Eye (tissue), 1 donor: ENCODE measurements at places on chromosomes 11 and 22.

DNA sequence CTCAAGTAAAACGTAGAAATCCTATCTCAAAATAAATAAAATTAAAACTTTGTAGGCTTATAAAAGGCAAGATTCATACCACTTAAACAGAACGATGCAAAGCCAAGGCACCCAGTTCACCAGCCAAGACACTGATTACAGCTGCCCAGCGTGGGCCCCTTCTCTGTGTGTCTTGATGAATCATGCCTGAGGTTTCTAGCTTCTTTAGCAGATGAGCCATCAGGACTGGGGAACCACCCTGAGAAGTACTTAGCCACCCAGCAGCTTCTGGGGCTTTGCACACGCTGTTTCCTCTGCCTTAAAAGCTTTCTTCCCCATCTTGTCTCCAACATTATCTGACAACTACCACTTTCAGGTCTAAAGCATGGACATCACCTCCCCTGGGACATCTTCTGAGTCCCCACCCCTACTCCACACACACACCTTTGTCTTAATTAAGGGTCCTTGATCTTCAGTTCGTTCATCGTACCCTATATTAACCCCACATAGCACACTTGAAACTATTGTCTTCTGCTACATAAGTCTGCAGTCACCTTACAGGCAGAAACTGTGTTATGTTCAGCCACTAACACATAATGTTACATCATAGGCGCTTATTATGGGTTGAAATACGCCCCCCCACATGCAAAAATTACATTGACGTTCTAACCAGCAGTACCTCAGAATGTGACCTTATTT lies 8.7 kb upstream of the LAYN start:
- DNase-seq = no peak

- no peak for DNase-seq
These were observed 1238.7 kb downstream of the BRD1 start for GRCh38 chr22:48588878-48589450.

- no peak for DNase-seq
These were observed 7.0 kb downstream of the ALDH3B1 start for GRCh38 chr11:68016904-68017817.

- DNase-seq = no peak
These were observed 61.4 kb downstream of the FAM83F start for GRCh38 chr22:40056154-40056553.

DNA sequence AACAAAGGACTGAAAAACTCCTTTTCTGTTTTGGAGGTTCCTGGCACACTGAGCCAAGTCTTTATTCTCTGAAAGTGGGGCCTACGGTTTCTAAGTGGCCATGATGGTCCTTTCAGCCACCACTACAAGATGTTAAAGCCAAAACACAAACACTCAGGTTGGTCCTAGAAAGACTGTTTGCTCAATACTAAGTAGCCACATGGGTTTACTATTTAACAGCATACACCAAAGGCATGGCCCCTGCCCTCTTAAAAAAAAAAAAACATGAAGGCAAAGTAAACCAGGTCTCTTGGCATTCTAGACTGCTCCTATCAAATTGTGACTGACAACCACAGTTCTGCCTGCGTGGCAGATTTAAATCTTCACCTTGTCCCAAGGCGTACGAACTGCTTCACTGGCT lies 123.6 kb upstream of the BID start:
- no peak for DNase-seq

DNA sequence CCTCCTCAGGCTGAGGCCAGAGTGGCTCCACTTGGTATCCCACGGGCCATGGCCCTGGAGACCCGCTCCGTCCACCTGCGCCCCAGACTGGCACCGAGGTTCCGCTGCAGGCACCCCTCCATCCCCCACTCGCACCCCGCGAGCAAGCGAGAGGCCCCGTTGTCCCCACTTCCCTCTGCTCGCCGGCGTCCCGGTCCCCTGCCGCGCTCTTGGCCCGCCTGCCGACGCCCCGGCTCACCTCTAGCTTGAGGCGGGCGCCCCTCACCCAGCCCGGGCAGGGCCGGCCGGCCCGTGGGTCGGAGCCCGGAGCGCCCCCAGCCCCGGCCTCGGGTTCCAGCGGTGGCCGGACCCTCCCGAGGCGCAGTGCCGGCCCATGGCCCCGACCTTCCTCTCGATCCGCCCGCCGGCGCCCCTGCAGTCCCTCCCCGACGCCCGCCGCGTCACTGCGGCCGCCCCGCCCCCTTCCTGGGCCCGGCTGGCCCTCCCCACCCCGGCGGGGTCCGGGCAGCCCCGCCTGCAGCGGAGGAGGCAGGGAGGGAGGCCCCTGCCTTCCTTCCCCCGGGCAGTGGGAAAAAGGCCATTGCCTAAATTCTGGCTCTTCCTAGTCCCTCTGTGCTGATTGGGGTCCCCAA lies at the start of gene PITPNM1:
PITPNM1 (minus strand) TSS at position 414 of the 632 bp plus-strand sequence. CDS start 1,183 bp downstream, outside the sequence.
- DNase-seq = peak; percentile 79

DNA sequence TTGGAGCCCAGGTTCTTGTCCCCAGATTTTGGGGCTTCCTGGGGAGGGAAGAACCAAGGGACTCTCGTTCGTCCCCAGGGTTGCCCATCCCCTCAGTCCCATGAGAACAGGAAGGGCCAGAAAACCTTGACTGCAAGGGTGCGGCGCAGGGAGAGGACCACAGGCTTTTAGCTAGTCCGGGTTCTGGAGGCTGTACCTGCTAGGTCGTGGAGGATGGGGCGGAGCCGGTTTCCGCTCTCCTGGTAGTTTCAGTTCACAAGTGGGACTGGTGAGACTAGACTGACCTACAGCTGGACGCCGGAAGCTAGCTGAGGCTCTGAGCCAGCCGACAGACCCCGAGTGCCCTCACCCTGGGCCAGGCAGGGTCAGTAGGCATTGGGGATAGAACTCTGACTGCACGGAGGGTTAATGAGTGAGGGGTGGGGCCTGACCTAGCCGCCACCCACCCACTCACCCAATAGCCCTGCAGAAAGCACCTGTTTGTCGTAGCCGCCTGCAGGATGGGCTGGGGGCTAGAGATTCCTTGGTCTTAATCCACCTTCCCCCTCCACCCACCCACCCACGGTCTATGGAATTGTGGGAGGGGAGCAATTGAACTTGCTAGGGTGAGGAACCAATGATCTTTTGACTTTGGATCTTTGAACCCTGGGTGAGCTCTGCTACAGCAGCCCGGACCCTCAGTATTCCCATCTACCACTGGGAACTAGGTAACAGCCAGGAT lies 1.5 kb downstream of the MAFF start:
- DNase-seq = peak; percentile 62

DNA sequence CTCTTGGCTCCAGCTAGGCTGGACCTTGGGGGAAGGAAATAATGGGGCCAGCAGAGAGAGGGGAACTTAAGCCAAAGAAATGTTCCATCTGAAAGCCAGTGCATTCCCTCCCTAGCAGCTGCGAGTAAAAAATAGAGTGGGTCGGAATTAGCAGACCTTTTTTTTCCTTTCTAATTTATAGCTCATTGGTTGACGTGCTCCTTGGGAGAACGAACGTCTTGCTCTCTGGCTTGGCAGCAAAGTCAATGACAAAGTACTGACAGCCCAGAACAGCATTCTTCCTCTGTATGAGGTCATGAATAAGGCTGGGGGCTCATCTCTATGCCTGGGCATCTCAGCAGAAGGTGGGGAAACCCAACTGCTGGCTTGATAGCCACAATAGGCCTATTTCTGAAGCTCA lies 65.0 kb downstream of the SEZ6L start:
- no peak for DNase-seq

DNA sequence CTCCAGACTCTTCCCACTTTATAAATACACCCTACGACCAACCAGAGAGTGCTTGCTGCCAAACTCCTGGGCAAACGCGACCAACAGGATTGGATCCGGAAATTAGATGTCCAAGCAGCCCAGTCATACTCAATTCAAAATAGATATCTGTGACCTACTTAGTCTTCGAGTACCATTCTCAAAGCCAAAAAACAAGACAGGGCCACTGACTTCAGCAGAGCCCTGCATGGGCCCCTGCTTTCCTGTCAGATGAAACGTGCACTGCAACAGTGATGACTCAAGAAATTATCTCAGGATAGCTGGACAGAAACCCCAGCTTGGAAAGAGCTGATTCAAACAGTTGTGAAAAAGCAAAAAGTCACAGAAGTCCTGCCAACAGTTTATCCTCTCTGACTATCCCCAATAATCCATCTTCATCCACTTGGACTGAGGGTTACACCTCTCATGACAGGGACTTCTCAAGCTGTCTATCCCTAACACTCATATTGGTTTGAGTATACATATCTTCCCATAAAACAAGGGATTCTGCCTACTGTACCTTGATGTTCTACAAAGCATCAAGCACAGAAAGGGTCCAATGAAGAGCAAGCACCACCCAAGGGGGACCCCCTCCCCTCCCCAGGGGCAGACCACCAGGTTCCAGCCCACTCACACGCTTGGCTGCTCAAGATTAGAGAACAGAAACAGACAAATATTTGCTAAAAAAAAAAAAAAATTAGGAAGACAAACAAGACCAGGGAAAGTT lies 17.4 kb downstream of the SMCO4 start:
- DNase-seq = no peak

- no peak for DNase-seq
These were observed 9.1 kb downstream of the PITPNM1 start for GRCh38 chr11:67496113-67496512.

- DNase-seq = peak; percentile 90
These were observed 555.3 kb downstream of the MIAT start for GRCh38 chr22:27212617-27213177.

DNA sequence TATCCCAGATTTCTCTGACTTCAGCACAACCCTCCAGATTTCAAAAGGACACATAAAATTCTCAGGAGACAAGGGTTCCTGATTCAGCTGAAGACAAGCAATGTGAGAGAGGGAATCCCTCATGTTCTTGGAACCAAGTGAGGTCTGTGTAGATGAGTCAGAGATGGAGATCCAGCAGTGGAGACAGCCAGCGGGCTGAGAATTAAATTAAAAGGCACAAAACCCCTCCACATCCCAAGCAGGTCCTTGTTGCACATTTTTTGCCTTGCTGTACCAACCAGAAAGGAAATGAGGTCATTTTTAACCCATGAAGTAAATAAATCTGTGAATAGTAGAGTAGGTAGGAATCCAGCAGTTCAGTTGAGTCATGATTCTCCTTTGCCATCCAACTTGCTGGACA lies 9.7 kb downstream of the MTNR1B start:
- no peak for DNase-seq

- no peak for DNase-seq
These were observed 429 bp downstream of the VEGFB start for GRCh38 chr11:64234647-64235379.

DNA sequence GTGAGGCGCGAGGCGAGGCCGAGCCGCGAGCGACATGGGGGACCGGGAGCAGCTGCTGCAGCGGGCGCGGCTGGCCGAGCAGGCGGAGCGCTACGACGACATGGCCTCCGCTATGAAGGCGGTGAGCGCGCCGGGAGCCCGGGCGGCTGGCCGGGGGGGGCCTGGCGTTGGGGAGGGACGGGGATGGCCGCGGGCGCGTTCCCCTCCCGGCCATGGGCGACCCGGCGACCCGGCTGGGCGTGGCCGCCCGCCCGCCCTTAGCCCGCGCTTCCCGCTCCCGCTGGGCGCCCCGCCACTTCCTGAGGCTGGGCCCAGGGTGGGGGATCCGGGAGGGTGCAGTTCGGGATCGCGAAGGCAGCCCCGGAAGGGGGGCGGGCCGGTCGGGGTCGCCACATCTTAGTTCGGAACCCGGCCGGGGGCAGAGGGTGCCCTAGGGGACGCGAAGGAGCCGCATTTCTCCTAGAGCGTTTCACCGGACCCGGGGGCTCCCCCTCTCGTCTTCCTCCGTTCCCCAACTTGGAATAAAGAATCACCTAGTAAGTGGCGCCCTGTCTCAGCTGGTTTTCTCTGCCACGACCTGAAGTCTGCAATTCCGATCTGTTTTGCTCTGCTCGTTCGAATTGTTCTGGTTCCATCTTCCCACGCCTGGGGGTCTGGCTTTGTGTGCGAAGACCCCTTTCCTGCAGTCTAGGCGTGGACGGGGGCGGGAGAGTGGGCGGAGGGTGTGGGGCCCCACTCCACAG lies 536 bp downstream of the YWHAH start:
- peak; percentile 75 for DNase-seq

- DNase-seq = peak; percentile 43
These were observed 1348.2 kb upstream of the RAG2 start for GRCh38 chr11:37946155-37946766.

DNA sequence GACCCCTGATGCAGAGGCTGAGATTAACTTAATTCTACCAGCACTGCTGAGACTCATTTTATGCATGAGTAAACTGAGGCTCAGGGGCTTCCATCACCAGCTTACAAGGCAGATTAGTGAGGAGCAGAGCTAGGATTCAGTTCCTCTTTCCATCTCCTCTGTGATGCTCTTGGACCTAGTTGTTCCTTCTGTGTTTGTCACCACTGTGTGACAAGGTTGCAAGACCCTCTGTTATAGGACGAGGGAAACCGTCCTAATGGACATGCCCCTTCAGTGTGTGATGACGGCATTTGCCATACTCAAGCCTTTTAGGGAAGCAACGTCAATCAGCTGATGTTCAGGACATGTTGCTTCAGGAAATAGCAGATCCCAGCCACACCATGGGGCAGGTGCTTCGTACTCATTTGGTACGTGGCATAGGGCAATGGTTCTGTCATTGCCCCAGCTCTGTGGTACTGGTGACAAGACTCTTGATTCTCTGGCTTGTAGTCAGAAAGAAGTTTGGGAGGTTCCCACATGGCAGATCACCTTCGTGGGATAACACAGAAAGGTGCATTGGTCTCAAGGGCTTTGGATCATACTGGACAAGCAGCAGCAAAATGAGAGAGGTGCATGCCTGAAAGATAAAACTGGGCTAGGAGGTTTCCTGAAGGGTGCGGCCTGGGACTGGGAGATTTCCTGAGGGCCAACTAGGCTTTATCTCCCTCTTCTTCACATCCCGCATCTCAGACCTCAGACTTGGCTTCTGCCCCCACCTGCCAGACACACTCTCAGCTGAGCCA lies 23.9 kb upstream of the CD44 start:
- no peak for DNase-seq

DNA sequence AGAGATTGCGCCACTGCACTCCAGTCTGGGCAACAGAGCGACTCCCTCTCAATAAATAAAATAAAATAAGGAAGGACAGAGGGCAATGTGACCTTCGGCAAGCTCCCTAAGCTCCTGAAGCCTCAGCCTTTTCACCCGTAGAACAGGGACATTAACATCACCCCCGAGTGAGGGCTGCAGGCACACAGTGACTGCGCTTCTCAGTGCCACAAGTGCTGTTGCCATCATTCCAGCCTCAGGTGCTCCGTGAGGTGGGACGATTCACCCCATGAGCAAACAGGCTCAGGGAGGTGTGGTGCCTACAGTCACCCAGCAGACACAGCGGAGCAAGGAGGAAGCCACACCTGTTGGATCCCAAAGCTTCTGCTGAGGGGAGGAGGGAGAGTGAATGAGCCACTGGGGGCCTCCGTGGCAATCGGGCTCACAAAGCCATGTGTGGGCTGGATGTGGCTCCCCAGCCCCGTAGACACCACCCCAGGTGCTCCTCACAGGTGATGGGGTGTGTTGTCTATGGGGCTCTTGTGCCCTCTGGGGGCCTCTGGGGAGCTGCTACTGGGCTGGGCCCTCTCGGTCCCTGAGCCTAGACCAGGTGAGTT lies 9.1 kb upstream of the TCF20 start:
- DNase-seq = no peak

GRCh38 chr11:107139396-107139795 lies 121.1 kb upstream of the GUCY1A2 start:
- DNase-seq = no peak
